ENCODE measurements at places on chromosomes 2 and 18. TPM values are rescaled to one million over a fixed set of nuclear protein-coding genes. Genes with fewer than 3 reads are reported as not detected.

CIDEA gene
- polyA plus RNA-seq, result not detected

- DNase-seq, result no peak
- H3K27ac ChIP-seq, result no peak overlapping the region
- no peaks in the 10 kb centered on the region for H3K4me1 ChIP-seq
- no peaks in the 10 kb centered on the region for H3K27me3 ChIP-seq
- no peak overlapping the region for H3K4me3 ChIP-seq
Measured at GRCh38 chr2:172350839-172351479, 76.4 kb upstream of the ITGA6 start.

FAP gene
- 57.8 TPM for polyA plus RNA-seq

DNA sequence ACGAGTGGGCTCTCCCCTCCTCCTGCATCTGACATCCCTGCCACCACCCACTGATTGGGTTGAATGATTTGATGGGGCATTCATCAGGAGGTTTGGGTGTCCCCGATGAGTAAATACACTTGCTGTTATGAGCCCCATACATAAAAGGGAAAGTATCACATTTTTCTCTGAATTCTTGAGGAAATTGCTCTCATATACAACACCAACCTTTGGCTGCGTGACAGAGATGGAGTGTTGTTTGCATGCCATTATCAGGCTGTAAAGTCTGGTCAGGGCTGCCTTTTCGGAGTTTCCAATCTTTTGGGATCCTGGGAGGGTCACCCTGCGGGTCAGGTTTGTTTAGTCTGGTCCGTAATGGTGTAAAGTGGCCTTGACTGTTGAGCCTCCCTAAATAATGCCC lies 227.9 kb upstream of the SPRED2 start:
- H3K27me3 ChIP-seq, result no peaks in the 10 kb centered on the region
- no peak overlapping the region for H3K4me3 ChIP-seq
- no peak overlapping the region for H3K27ac ChIP-seq
- no peaks in the 10 kb centered on the region for H3K36me3 ChIP-seq
- peaks cover 8% of the 10 kb centered on the region for H3K4me1 ChIP-seq

- peaks cover 2% of the 10 kb centered on the region for H3K4me1 ChIP-seq
- DNase-seq, result no peak
- H3K4me3 ChIP-seq, result no peak overlapping the region
- H3K27me3 ChIP-seq, result no peaks in the 10 kb centered on the region
- H3K36me3 ChIP-seq, result no peaks in the 10 kb centered on the region
Measured at GRCh38 chr2:65481961-65482360, 49.6 kb upstream of the SPRED2 start.

DNA sequence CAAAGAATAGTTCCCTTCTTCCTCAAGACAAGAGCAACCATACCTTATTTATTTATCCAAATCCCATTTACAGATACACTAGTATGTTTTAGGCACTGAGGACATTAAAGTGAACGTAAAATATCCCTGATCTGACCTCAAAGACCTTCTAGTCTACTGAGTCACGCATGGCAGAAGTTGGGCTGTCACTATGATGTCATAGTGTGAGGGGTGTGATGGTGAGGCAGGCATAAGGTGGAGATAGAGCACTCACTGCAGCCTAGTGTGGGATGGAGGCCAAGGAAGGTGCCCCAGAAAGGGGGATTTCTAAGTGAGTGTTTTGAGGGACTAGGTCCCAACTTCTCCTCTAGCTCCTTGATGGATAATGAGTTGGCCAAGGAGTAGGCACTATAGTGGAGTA lies 249.5 kb upstream of the SKOR2 start:
- no peak for DNase-seq
- no peaks in the 10 kb centered on the region for H3K27me3 ChIP-seq
- H3K4me1 ChIP-seq, result peaks cover 5% of the 10 kb centered on the region
- H3K36me3 ChIP-seq, result no peaks in the 10 kb centered on the region
- no peak overlapping the region for H3K4me3 ChIP-seq

- peak; percentile 46 for DNase-seq
- H3K36me3 ChIP-seq, result no peaks in the 10 kb centered on the region
- H3K4me1 ChIP-seq, result peaks cover 15% of the 10 kb centered on the region
Measured at GRCh38 chr2:105521176-105521575, 122.3 kb upstream of the FHL2 start.

STAT4 gene
- polyA plus RNA-seq, result 0.12 TPM

DNA sequence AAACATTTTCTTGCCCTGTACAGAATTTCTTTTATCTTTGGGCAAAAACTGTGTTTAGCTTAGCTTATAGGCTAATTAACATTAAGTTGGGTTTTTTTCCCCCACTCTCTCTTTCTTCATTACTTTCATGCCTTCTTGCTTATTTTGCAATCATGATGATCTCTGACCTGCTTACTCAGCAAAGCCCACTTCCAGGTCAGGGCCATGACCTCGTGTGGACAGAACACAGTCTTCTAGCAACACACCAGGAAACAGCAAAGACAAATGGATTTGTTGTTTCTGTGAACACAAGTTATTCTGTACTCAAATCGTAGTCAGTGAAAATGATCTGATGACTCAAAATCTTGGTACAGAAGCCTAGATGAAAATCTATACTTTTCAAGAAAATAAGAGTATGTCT lies 60.7 kb downstream of the SPATS2L start:
- 0 out of 2 replicates have a peak, but pooled peaks cover 6% of the 10 kb centered on the region for H3K4me1 ChIP-seq
- H3K4me3 ChIP-seq, result no peak overlapping the region
- H3K27ac ChIP-seq, result no peak overlapping the region
- no peaks in the 10 kb centered on the region for H3K27me3 ChIP-seq
- H3K36me3 ChIP-seq, result no peaks in the 10 kb centered on the region

GRCh38 chr2:204825681-204826080 lies 280.4 kb downstream of the PARD3B start:
- no peak overlapping the region for H3K27ac ChIP-seq
- H3K27me3 ChIP-seq, result no peaks in the 10 kb centered on the region
- H3K36me3 ChIP-seq, result no peaks in the 10 kb centered on the region
- no peak for DNase-seq
- H3K4me3 ChIP-seq, result no peak overlapping the region
- no peaks in the 10 kb centered on the region for H3K4me1 ChIP-seq

DNA sequence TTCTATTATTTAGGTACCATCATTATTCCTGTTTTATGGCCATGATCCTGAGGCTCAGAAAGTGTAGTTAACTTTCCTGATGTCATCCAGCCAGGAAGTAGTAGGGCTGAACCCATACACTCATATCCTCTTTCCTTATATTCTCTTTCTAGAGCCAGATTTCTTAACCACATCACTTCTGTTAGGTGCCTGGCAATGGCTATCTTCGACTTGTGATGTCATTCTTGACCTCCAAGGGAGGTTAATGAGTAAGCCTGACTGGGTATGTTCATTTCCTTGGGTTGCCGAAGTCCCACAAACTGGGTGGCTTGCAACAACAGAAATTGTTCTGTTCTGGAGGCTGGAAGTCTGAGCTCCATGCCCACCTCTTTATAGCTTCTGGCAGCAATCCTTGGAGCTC lies 43.4 kb downstream of the ITGB6 start:
- no peak overlapping the region for H3K27ac ChIP-seq
- no peak for DNase-seq
- no peak overlapping the region for H3K4me3 ChIP-seq
- no peaks in the 10 kb centered on the region for H3K27me3 ChIP-seq

- H3K27ac ChIP-seq, result no peak overlapping the region
- H3K4me3 ChIP-seq, result no peak overlapping the region
Measured at GRCh38 chr2:151616760-151617339, 117.4 kb downstream of the NEB start.

MROH2A gene
- 0.02 TPM for polyA plus RNA-seq

GAD1 gene
- polyA plus RNA-seq, result 0.20 TPM

DNA sequence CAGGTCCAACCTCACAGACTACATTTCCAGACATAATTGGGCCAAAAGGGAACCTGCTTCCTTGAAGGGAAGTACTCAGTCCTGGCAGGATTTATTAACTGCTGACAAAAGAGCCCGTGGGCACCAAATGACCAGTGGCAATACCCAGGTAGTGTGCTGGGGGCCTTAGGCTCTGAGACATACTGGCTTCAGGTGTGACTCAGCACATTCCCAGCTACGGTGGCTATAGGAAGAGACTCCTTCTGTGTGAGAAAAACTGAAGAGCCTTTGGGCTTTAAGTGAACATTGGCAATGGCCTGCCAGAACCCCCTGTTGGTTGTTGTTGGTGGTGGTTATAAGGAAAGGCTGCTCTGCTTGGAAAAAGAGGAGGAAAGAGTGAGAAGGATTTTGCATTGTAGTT lies 401.8 kb downstream of the KCNJ3 start:
- H3K4me1 ChIP-seq, result no peaks in the 10 kb centered on the region
- no peak overlapping the region for H3K27ac ChIP-seq
- H3K27me3 ChIP-seq, result no peaks in the 10 kb centered on the region
- no peak for DNase-seq
- H3K4me3 ChIP-seq, result no peak overlapping the region
- no peaks in the 10 kb centered on the region for H3K36me3 ChIP-seq

DNA sequence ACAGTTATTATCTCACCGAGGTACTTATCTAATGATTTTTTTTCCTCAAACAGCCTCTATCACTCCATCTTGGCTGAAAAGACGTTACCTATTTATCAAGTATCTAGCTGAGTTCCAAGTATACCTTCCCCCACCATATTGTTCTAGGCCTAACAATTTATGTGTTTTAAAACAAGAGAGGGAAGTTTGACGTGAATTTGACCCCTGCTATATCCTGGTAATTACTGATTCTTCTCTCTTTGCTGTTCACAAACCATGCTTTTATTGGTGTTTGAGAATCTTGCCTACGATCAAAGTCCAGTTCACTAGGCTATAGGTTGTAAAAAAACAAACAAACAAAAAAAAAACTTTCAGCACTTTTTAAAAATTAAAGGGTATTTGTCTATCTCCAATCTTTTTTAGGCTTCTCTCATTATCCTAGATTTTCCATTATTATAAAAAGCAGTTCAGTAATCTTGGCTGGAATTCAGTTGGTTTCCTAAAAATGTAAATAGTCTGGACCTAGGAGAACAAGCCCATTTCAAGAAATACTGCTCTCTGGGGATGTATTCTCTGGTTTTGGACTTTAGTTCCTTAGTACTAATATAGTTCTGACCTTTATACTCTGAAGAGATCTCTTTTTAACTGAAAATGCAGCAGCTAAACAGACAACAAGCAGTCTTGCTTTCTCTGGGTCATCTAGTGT lies 505.4 kb downstream of the CPS1 start:
- DNase-seq, result no peak
- H3K27ac ChIP-seq, result peak overlapping the region; percentile 83
- peaks cover 3% of the 10 kb centered on the region for H3K4me1 ChIP-seq
- no peaks in the 10 kb centered on the region for H3K36me3 ChIP-seq
- H3K4me3 ChIP-seq, result no peak overlapping the region

DNA sequence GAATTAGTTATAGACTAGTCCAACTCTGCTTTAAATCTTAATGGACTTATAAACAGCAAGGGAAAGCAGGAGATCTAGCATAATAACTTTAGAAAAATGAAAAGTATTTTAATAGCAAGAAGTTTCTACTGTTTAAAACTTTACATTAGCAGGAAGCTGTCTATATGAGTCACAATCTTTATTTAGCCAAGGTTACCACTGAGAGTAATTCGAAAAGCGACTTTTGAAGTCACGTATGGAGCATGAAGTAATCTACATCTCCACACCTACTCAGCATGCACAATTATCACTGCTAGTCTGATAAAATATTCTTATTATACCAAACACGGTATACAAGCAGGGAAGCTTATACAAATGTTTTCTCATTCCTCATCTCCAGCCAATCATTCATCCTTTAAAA lies 515.4 kb upstream of the SOX11 start:
- DNase-seq, result no peak
- H3K4me3 ChIP-seq, result no peak overlapping the region
- no peak overlapping the region for H3K27ac ChIP-seq
- H3K36me3 ChIP-seq, result no peaks in the 10 kb centered on the region
- no peaks in the 10 kb centered on the region for H3K27me3 ChIP-seq
- H3K4me1 ChIP-seq, result no peaks in the 10 kb centered on the region

ABCG5 gene
- polyA plus RNA-seq, result not detected

TUBA3E gene
- not detected for polyA plus RNA-seq

- peak overlapping the region; percentile 68 for H3K4me3 ChIP-seq
- peak overlapping the region; percentile 94 for H3K27ac ChIP-seq
- no peaks in the 10 kb centered on the region for H3K27me3 ChIP-seq
- H3K36me3 ChIP-seq, result no peaks in the 10 kb centered on the region
Measured at GRCh38 chr2:54558188-54559005, 102.3 kb downstream of the SPTBN1 start.

DNA sequence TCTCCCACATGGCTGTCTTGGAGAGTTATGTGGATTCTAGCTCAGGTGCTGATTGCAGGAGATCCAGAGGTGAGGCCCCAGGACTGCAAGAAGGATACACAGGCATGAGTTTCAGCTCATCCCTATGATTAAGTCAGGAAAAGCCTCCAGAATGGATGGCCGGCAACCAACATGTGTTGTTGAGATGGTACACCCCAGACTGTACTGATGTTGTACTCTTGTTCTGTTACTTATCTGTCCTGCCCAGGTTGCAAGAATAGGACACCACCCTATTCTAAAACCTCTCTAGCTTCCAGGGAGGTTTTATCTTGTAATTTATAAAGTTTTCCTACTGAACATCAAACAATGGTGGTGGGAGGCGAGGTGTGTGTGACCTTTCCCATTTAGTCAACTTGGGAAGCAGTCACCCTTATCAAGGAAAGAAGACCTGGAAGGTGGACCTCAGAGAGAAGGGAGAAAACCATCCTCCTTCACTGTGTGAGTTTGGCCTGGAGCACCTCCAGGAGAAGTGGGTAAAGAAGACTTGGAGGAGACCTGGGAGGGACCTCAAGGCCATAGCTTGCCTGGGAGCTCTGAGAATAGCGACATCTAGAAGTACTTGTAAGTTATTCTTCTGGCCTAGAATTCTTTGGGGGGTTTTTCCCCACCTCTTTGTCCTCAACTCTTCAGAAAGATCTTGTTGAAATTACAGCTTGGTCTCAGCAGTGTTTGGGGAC lies 8.6 kb downstream of the FAM124B start:
- H3K27ac ChIP-seq, result no peak overlapping the region
- H3K4me3 ChIP-seq, result no peak overlapping the region
- DNase-seq, result no peak
- H3K27me3 ChIP-seq, result no peaks in the 10 kb centered on the region
- no peaks in the 10 kb centered on the region for H3K4me1 ChIP-seq
- H3K36me3 ChIP-seq, result no peaks in the 10 kb centered on the region

- H3K27me3 ChIP-seq, result no peaks in the 10 kb centered on the region
- H3K27ac ChIP-seq, result no peak overlapping the region
- H3K36me3 ChIP-seq, result no peaks in the 10 kb centered on the region
- H3K4me3 ChIP-seq, result no peak overlapping the region
- DNase-seq, result peak; percentile 36
- H3K4me1 ChIP-seq, result peaks cover 5% of the 10 kb centered on the region
Measured at GRCh38 chr2:54954705-54955357, 95.4 kb downstream of the RTN4 start.

POLR1A gene
- polyA plus RNA-seq, result 6.1 TPM

DNA sequence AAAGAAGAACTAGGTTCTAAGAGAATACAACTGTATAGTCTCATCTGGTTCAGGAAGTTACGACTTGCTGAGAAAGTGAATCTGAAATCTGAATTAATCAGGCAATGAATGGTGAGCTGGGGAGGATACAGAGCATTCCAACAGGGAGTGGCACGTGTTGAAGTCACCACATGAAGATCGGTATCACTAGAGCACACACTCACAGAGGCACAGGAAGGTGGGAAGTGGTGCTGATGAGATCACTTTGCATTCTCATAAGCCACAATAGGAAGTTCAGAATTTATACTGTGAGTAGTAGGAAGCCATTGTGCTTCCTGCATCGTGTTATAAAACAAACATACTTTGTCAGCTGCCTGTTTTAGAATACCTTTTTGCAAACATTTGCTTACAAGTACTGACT lies 615.0 kb upstream of the DDX18 start:
- H3K4me1 ChIP-seq, result no peaks in the 10 kb centered on the region
- H3K4me3 ChIP-seq, result no peak overlapping the region
- no peaks in the 10 kb centered on the region for H3K36me3 ChIP-seq
- no peak overlapping the region for H3K27ac ChIP-seq
- no peaks in the 10 kb centered on the region for H3K27me3 ChIP-seq

WIPF1 gene
- 48.2 TPM for polyA plus RNA-seq

Measured in SK-N-SH (cell line).